ENCODE measurements at places on chromosomes 2 and 18.

DNA sequence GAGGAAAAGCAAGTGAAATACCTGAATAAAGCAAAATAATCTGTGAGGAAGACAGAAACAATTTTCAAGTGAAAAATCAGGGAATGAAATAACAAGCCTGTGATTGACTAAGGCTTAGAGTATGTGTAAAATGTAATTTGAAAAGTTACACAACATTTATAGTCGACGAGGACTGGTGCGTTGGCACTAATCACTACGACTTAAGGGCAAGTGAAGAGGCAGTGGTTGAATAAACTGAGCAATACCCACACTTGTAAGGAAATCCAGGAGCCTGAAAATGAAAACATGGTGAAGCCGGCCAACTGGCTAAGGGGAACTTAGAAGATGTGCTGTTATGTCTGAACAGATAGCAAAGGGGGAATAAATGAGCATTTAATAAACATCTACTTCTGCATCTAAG, 13.4 kb downstream of the DOK1 start:
- DNase-seq = no peak

- DNase-seq = no peak
Measured at GRCh38 chr2:168633895-168634294, 168.5 kb upstream of the NOSTRIN start.

DNA sequence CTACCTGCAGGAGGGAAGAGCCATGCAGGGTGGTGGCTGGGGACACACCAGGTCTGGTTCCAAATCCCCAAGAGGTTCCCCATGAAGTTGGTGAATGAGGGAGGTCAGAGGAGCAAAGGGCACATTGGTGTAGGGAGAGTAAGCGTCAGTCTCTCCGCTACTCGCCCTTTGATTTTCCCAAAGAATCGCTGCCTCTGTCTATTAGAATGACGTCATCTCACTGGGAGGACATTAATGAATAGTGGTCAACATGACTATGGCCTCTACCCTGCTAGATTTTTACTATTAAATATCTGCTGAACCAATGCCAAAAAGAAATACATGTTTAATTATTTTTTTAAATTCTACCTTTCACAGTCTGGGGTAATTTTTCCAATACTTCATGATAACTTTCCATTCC, 109.6 kb upstream of the SNTG2 start:
- no peak for DNase-seq

DNA sequence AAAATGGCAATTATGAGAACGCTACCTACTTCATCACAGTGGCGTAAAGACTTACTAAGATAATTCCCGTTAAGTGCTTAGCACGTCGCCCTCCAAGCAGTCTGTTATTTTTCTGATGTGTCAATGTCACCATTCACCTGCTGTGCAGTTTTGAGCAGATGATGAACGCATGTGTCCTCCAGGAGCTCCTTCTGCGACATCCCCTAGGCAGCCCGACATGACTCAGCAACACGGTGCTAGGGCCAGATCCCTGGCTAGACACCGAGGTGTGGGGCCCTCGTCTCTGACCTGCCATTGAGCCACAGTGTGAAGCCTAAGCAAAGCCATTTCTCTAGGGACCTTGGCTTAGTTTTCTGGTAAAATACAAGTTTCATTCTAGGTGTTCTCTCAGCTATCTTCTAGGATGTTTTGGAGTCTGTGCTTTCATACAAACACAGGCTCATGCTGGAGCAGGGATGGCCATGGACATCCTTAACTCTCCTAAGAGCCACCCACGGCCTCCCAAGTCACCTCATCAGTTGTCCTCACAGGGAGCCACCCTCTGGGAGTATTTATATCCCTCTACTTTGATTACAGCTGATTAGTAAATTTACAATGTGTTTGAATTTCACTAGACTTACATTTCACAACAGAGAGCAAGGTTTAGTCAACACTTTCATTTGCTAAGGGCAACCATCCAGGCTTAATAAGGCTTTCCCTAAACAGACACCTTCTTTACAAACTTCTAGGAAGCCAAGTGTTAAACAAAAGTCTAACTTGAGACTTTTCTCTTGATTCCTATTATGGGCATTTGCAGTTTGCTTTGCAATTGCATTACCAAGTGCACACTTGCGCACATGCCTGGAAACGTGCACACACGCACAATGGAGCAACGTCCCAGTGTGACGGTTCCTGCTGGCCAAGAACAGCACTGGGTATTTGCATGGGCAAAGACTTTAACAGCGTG, 376.8 kb upstream of the ID2 start:
- no peak for DNase-seq

DNA sequence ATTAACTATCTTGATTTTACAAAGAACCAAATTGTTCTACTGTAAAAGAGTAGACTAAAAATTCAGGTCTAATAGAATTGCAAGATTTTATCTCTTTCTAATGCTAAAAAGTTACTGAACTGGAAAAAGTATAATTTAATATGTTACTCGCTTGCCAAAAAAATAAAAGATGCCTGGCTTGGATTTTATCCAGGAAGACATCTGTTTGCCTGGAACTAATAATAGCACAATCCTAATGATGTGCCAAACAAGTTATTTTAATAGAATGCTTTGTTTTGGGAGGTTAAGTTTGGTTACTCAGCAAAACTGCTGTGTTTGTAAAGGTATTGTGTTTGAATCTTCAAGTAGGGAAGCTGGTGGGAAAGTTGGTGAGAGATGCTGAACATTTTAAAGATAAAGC, 19.4 kb upstream of the ZSWIM2 start:
- no peak for DNase-seq

DNA sequence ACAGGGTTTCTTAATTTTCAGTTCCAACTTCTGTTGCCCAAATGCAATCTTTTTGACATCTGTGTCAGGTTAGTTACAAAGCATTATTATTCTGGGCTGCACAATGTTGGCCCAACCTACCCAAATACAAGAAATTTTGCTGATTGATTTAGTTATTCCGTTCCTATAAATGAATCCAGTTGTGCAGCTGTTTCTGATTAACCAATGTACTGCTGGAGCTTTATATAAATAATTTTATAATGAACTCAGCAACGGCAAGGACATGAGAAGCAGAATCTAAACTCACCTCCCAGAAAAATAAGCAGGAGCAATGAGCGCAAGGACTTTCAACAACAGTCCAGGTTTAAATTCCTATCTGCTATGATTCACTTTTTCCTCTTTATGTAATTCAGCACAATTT, 76.3 kb upstream of the WIPF1 start:
- DNase-seq = no peak

GRCh38 chr2:73131807-73132206, 19.1 kb upstream of the RAB11FIP5 start:
- DNase-seq = no peak

DNA sequence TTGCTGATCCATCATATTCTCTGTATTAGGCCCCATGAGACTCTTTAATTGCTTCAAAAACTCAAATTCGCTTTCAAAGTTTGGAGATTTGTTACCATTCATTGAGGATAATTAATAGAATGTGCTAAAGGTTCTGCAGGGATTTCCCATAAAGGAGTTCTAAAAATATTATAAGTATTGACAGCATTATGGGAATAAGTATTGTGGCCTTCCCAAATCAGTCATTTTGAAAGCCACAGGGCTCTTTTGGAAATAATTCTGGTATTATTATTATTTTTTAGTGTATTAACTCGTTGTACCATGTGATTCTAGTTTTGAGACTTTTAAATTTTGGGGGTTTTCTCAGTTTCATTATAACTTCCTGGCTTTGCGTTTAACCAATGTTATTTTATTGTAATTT, 37.1 kb downstream of the LCLAT1 start:
- no peak for DNase-seq

DNA sequence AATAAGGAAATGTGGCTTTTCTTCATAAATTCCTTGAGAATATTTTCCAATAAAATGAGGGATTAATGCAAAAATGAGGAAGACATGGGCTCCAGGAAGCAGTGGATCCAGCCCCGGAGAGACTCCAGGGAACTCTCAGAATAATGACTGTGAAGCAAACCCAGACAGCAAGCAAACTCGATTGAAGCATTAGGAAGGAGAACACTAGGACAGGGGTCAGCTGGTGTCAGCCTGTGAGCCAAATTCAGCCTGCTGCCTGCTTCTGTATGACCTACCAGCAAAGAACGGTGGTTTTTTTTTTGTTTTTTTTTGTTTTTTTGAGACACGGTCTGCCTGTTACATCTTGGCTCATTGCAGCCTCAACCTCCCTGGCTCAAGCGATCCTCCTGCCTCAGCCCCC, 274.3 kb upstream of the FBXO11 start:
- DNase-seq = no peak

- DNase-seq = no peak
Measured at GRCh38 chr18:26466026-26466425, 82.3 kb downstream of the KCTD1 start.

DNA sequence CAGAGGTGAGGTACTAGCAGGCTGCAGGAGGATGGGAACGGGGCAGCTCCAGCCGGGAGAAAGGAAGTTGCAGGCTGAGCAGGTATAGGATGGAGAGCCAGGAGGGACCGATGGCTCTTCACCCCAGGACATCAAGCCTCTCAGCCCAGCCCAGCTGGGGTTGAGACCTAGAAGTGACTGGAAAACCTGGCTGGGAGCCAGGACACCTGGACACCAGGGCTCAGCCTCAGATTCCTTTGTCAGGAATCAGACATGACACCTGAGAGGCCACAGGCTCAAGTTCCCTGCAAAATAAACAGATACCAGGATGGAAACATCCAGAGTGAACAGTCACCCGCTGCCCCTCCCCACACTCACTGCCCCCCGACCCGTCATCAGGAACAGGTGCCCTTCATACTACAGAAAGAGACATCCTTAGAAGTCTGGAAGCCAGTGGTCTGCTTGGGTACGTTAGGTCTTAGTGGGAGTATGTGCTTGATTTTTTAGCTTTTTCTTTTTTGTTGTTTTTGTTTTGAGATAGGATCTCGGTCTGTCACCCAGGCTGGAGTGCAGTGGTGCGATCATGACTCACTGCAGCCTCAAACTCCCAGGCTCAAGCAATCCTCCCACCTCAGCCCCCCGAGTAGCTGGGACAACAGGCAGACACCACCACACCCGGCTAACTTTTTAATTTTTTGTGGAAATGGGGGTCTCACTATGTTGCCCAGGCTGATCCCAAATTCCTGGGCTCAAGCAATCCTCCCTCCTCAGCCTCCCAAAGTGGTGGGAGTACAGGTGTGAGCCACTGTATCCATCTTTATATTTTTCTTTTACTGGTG, 95.7 kb upstream of the STPG4 start:
- DNase-seq = no peak

- DNase-seq = no peak
Measured at GRCh38 chr2:76731157-76731556, 791.0 kb downstream of the LRRTM4 start.

GRCh38 chr2:76569819-76570218, 859.1 kb upstream of the GCFC2 start:
- DNase-seq = no peak

- DNase-seq = no peak
Measured at GRCh38 chr2:119544075-119544938, at the start of gene CFAP221. Gene CFAP221, plus strand, starts transcription at chr2:119544449. Its CDS starts 1,683 bp downstream, at chr2:119546132.

DNA sequence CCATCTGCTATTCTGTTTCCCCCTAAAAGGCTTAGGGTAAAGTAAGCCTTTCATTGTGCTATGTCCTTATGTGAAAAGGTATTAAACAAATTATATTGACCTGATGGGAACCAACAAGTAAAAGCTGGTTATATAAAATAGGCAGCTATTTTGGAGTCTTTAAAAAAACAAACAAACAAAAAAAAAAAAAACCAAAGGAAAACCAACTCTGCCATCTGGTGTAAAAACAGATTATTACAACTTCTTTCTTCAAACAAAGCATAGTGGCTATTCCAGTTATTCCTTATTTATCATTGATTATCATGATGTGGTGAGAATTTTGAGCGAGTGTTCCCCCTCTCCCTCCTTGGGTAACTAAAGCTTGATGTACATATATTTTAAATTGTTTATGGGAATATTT, 122.3 kb upstream of the FHL2 start:
- no peak for DNase-seq

GRCh38 chr2:25490217-25490616, 148.5 kb upstream of the DNMT3A start:
- no peak for DNase-seq

DNA sequence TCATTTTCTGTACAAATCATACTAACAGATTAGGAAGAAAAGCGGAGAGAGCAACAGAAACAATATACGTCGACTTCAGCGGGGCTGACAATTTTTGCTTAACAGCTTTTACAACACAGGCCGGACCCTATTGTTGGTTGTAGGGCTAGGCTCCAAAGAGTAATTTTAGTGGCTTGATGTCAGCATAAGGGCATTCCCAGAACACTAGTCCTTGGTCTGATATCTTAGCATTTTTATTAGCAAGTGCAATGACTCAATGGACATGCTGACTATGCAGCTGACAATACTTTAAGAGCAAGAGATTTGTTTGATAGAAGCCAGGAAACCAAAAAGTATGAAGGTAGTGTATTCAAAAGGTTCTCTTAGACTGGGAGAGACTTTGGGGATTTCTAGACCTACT, 209.9 kb downstream of the LNPK start:
- no peak for DNase-seq

DNA sequence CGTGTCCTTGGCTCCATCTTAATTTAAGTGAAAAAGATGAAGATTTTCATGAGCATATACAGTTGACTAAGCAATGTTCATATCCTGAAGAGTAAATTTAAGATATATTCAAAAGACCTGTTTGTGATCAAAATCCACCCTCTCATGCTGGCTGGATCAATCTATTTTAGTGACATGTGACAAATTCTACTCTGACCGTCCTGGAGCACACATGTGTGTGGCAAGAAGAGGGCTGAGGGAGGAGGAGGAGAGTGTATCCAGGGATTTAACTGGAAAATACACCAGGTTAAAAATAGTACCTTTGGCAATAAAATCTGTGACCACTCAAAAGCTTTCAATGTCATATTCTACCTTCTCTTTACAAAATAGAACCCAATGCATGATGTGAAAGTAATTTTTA, 228.7 kb downstream of the PID1 start:
- DNase-seq = no peak

DNA sequence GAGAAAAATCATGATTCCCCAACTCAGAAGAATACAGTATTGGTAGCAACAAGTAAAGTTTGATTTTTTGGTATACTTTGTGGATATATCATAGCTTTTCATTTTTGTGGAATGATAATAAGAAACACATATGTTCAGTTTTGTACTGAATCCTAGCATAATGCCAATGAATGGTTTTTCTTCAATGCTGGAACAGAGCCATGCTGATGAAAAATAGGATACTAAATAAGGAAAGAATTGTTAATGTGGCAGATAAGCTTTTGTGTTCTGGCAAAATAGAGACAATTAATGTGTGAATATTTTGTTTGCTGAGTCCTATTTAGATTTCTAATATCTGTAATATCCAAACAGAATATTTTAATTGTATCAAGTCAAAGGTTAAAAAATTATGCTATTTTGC, 21.9 kb downstream of the CD28 start:
- no peak for DNase-seq

GRCh38 chr2:27803046-27803445, 31.5 kb downstream of the MRPL33 start:
- no peak for DNase-seq

- DNase-seq = no peak
Measured at GRCh38 chr2:200913654-200914053, 24.5 kb downstream of the NIF3L1 start.

DNA sequence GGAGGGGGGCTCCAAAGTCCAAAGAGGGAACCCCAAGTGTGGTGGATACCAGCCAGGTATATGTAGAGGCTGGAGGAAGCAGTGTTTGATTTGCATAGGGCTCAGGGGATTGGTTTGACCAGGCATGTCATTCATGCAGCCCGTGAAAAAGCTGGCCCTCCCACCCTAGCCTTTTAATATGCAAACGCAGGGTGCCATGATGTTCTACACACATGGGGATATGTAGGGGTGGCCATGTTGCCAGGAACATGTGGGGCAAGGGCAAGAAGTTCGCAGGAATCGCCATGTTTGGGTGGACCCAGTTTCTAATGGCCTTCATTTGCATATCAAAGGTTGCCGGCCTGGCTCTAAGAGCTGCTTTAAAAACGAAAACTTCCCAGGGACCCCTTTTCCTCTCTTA, 33.6 kb downstream of the B3GNT7 start:
- DNase-seq = no peak

All from CD8-positive, alpha-beta T cell (primary cell).